ENCODE measurements at places on chromosomes 6 and 20. TPM values are rescaled to one million over a fixed set of nuclear protein-coding genes. Genes with fewer than 3 reads are reported as not detected.

Gene NKAPL
- not detected for total RNA-seq

Gene IYD
- not detected for total RNA-seq

Gene PFDN4
- 40.3 TPM for total RNA-seq

Gene TAGAP
- total RNA-seq, result 40.1 TPM

Gene SEL1L2
- not detected for total RNA-seq

Gene PRDM1
- 70.9 TPM for total RNA-seq

Gene HLA-DQA1
- 1.4 TPM for total RNA-seq

Gene RAB32
- total RNA-seq, result 0.44 TPM

Gene SLC17A1
- total RNA-seq, result not detected

Gene CST5
- not detected for total RNA-seq

Gene MRS2
- 23.4 TPM for total RNA-seq

Gene BPHL
- 10.1 TPM for total RNA-seq

Gene ULBP2
- 1.2 TPM for total RNA-seq

Gene NNAT
- not detected for total RNA-seq

Gene BHLHE23
- not detected for total RNA-seq

Gene APOM
- total RNA-seq, result 2.9 TPM

Gene HLA-DPA1
- total RNA-seq, result 19.3 TPM

Gene ELOVL4
- total RNA-seq, result 1.3 TPM

Gene MYCT1
- not detected for total RNA-seq

Gene FAM209B
- total RNA-seq, result 0.93 TPM

Gene RSPO3
- total RNA-seq, result not detected

Gene POU5F1
- not detected for total RNA-seq

Gene RSPH4A
- total RNA-seq, result not detected

Gene ULBP1
- 2.2 TPM for total RNA-seq

Gene COL21A1
- total RNA-seq, result not detected

Gene ZFP57
- not detected for total RNA-seq

Gene KCNK16
- total RNA-seq, result not detected

Gene SS18L1
- total RNA-seq, result 15.2 TPM

Gene SLC22A16
- not detected for total RNA-seq

Gene HLA-DQB1
- total RNA-seq, result 9.7 TPM

Gene KCNS1
- total RNA-seq, result 0.45 TPM

Gene SPDEF
- not detected for total RNA-seq

Gene SAMD5
- 0.12 TPM for total RNA-seq

Gene WFDC12
- total RNA-seq, result not detected

Gene STMND1
- not detected for total RNA-seq

Gene SYNDIG1
- not detected for total RNA-seq

Gene TRIM31
- not detected for total RNA-seq

Gene TGM2
- not detected for total RNA-seq

Gene OR2B6
- not detected for total RNA-seq

Gene DACT2
- not detected for total RNA-seq

Gene FNDC1
- total RNA-seq, result not detected

Gene OR2B2
- not detected for total RNA-seq
